ENCODE measurements at places on chromosomes 3 and 15.
A peak's percentile ranks its signal among the peaks of the same experiment; 100 is the strongest.

DNA sequence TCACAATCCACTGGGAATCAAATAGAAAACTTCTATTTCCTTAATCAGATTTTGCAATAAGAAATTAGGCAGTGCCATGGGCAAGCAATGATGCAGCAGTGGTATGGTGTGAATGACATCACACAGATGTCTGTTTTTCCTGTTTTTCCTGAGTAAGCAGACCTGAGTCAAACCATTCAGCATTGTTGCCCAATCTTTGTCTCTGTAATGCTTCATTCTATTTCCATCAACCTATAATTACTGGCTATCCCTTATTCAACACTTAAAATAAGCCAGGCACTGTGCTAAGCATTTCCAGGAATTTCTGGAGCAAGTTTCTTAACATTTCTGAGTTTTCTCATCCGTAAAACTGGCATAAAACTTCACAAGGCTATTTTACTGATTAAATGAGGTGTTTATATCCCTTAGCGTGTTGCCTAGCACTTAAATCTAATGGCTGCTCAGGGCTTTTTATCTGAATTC lies 11.3 kb upstream of the OXSR1 start:
- DNase-seq = no peak

GRCh38 chr3:132117642-132118041 lies 82.8 kb upstream of the CPNE4 start:
- no peak for DNase-seq

- DNase-seq = peak; percentile 53
Measured at GRCh38 chr3:183306798-183307671, 54.0 kb downstream of the B3GNT5 start.

- no peak for DNase-seq
Measured at GRCh38 chr15:72372361-72372760, 3.5 kb downstream of the HEXA start.

DNA sequence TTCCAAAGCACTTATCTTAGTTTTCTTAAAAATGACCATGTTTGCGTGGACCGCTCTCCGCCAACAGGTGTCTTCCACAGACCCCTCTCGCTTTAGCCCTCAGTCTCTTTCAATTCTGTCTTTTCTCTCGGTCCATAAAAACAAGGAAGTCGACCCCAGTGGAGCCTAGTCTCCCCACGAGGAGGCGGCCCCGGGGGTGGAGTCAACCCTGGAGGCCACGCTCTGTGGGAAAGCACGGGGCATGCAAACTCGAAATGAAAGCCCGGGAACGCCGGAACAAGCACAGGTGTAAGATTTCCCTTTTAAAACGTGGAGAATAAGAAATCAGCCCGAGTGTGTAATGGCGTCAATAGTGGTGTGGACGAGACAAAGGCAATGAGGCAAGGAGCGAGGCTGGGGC lies 49.1 kb downstream of the EBLN2 start:
- DNase-seq = no peak

- DNase-seq = no peak
Measured at GRCh38 chr3:66473692-66474091, 27.1 kb downstream of the LRIG1 start.

- no peak for DNase-seq
Measured at GRCh38 chr3:177603148-177603603, 405.9 kb upstream of the TBL1XR1 start.

- DNase-seq = no peak
Measured at GRCh38 chr3:161253711-161254110, 32.6 kb downstream of the NMD3 start.

- no peak for DNase-seq
Measured at GRCh38 chr3:136989781-136990524, 32.2 kb downstream of the IL20RB start.

DNA sequence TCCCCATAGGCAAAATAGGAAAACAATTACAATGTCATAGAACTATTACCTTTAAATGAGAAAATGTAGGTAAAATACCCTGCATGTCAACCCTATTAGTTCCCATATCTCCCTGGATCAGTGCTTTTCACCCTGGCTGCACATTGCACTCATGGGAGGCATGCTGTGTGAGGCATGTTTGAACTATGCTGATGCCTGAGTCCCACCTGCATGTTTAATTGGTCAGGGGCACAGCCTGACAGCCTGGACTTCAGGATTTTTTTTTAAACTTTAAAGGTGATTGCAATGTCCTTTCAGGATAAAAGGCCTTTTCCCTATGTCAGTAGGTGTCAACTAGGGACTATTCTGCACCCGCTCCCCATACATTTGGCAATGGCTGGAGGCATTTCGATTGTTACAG lies 136.0 kb upstream of the NR2E3 start:
- no peak for DNase-seq

DNA sequence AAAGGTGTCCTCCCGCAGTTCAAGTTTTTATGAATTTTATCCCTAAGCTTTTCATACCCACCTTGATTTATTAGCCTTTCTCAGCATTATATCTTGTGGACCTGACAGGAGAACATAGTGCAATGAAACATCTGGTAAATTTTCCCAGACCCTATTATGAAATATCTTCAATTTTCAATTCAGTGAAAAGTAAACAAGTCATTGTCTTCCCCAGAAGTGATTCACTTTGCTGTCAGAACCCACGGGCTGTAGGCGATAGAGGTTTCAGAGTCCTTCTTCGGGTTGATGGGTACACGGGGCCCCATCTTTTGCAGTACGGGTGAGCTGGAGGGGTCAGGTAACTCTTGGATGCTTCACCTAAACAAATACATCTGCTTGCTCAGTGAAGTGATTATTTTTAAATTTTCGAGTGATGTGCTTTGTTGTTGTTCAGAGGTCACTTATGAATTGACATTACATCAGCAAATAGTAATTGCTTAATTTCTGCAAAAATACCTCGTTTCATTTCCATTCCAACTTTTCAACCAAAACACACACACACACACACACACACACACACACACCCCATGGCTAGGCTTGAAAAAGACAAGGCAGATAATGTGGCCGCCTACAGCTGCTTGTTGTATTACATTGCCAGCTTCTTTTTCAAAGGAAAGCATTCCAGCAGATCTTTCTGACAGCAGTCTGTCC lies 102.9 kb downstream of the SEMA6D start:
- no peak for DNase-seq

DNA sequence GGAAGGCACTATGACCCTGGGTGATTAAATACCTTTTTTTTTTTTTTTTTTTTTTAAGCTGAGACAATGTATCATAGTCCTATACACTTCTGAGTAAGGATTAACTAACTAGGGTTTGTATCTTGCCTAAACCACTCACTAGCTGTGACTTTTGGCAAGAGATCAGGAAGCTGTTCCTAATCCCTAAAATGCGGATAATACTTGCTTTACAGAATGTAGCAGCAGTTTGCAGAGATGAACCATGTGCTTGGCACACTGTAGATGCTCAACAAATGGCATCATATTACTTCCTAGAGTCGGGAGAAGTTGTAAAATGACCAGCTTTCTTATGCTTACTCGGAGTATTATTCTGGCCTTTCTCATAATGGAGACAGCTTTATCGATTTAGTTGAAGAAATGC lies 25.6 kb upstream of the PYGO1 start:
- no peak for DNase-seq

DNA sequence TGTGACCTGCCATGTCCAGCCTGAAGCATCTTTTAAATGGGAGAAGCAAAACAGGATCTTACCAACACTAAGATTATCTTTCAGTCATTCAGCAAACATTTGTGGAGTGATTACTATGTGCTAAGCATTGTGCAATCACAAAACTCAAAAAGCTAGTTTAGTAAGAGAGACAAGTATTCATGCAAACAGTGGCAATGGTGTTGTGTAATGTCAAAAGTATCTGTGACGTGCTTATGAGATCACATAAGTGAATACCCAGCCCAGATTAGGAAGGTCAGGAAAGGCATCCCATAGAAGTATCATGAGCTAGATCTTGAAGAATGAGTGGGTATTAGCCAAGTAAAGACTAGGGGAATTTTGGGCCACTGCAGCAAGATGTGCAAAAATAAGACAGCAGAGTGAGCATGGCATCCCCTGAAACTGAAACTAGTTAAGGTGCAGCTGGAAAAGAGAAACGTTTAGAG lies 32.1 kb downstream of the SEC62 start:
- no peak for DNase-seq

DNA sequence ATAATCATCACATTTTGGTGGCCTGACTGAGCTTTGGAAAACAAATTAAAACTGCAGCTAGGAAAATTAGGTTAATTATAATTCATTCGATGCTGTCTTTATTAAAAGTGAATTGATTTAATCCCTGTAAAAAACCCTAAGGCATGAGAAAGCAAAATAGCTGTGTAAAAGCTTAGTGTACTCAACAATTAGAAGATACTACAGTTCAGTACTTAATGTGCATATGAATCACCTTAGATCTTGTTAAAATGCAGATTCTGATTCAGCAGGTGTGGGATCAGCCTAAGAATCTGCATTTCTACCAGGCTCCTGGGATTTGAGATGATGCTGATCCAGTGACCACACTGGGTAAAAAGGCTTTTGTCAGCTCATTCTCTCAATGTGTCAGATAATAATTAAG lies 559.9 kb upstream of the GOLIM4 start:
- no peak for DNase-seq

DNA sequence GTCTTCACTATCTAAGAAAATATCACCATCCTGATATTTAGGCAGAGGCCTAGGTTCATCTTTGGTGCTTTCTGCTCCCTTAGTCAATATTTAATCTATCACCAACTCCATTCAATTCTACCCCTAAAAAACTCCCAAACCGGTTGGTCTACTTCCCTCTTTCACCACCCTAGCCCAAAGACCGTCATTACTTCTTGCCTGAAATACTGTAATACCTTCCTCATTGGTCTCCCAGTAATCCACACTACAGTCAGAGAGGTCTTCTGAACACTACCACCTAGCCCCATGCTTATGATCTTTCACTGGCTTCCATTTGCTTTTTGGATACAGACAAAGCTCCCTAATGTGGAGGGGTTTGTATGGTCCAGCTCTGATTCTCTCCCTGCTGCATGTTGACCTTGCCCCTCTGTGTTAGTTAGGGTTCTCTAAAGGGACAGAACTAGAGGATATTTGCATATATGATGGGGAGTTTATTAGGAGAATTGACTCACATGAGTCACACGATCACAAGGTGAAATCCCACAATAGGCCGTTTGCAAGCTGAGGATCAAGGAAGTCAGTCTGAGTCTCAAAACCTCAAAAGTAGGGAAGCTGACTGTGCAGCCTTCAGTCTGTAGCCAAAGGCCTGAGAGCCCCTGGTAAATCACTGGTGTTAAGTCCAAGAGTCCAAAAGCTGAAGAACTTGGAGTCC lies 36.4 kb upstream of the ATP2C1 start:
- DNase-seq = no peak

DNA sequence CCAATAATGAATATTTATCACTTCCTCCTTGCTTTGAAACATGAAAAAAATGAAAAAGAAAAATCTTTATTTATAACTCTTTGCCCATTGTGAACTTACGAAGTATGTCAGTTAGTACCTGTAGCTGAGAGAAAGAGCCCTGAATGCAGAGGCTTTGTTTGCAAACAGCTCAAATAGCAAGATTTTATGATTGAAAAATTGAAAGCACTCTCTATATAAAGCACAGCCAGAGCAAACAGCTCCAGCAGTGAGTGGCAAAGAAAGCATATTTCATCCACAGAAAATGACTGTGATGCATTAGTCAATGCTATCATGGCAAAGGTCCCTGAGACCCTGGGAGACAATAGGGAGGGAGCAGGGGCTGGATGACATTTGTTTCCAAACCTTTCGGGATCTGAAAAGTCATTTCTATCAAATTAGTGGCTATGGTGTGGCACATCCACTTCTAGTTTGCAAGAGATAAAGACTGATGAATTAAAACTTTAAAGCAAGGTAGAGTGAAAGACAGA lies 576.1 kb downstream of the OTOL1 start:
- DNase-seq = no peak

GRCh38 chr3:16897254-16897926 lies 12.6 kb downstream of the PLCL2 start:
- DNase-seq = no peak

GRCh38 chr3:79473993-79474392 lies 293.8 kb downstream of the ROBO1 start:
- DNase-seq = no peak

DNA sequence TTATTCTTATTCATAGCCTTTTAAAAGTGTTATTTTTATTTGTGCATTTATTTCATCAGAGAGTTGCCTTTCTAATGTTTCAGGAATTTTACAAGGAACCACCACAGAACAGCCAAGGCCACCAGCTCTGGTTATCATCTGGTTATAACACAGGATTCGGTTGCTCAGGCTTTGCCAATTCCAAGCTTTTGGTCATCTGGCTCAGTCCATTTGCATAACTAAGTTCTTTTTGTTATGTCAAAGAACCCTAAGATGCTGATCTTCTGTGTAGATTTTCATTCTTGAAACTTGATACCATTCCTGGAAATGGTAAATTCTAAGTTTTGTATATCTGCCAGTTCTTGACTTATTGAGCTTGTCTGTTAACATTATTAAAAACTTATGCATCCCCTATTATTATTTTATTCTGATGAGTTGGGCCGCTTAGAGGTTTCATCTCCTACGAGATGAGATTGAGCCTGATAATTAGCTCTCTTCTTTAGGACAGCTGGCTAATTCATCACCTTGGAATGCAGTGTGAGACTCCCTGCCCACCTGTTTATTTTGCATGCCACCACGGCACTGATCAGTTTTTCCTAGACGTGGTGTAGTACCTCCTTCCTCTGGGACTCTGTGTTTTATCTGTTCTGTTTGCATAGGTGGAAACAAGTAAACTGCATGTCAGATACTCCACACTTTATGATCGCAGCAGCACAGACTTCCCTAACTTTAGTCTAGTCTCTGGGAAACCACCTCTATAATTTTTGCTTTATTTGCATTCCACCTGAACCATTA lies 264.8 kb downstream of the SLCO3A1 start:
- DNase-seq = no peak

DNA sequence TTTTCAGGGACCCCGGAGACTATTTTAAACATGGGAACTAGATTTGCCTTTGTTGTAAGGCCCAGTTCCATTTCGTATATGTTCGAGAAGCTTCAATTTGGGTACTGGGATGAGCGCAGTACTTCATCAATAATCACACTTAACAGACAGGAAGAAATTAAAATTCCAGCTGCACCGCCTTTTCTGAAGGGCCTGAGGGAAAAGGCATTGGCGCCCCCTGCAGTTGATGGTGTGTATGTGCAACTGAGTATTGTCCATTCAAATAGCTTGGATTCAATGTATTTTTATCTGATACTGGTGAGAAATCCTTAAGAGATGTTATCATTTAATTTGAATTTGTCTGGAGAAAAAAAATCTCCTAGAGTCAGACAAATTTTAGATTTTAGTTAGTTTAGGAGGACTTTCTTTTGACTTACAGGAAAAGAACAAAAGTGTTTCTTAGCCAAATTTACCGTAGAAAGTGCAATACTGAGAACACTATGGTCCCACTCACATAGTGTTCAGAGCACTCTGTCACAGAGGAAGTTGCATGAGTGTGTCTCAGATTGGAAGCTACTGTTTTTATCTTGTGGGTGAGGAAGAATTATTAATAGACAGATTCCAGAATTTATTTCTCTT lies 5.4 kb upstream of the ALDH1A2 start:
- DNase-seq = peak; percentile 26

- no peak for DNase-seq
Measured at GRCh38 chr15:96316953-96317629, 13.4 kb upstream of the NR2F2 start.

DNA sequence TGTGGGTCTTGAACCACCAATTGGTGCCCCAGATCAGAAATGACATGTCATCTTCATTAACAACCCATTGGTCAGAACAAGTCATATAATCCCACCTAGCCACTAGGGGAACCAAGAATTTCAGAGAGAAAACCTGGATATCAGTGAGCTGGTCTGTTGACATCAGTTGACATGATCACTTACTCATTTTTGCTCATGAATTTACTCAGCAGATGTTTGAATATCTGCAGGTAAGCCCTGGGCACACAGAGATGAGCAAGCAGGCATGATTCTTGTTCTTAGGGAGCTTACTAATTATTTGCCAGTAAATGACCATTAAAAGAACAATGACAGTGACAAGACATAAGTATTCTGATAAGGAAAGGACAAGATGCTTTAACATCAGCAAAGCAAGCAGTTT lies 64.3 kb upstream of the PLCL2 start:
- no peak for DNase-seq

Measured in GM13976 (cell line).